ENCODE measurements at places on chromosomes 12 and 14.

DNA sequence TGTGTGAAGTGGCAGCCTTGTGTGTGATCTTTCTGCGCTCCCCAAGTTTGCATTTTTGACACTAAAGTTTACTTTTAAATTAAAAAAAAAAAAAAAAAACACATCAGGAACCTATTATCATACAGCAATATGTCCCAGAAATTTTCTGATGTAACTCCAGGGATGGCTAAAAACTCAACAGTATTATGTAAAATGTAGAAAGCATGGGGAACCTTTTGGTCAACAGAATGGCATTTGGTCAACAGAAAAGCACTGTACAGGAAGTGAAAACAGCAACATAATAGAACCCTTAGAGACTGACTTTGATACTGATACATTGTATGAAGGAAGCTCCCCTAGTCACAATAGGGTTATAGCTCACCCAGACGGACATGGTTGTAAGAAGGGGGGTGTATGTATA, 224.3 kb downstream of the ITPR2 start:
- DNase-seq: no peak

DNA sequence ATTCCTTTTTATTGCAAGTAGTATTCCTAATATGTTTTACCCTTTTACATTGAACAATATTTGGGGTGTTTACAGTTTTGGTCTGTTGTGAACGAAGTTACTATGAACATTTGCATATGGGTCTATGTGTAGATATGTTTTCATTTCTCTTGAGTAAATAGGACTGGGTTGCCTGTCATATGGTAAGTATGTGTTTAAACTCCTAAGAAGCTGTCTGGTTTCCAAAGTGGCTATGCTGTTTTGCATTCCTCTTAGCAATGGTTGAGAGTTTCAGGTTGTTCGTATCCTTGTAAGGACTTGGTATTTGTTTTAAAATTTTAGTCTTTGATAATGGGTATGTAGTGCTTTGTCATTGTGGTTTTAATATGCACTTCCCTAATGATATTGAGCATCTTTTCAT, 6.3 kb downstream of the METAP2 start:
- DNase-seq: no peak

DNA sequence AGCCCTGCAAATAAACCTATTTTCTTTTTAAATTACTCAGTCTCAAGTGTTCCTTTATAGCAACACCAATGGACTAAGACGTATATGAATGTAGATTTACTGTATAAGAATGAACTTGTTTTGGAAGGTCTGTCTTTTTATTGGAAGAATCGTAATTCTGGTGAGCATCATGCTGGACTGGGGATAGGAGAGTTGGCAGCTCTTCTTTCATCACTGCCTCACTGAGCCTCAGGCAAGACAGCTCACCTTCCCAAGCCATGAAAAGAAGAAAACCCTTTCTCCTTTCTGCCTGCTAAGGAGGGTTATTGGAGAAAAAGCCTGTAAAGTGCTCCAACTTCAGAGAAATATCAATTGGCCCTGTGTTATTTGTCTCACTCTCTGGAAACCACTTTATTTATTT, 9.1 kb upstream of the RNF34 start:
- no peak for DNase-seq

GRCh38 chr14:66507722-66508546, at the start of gene GPHN:
GPHN (plus strand) TSS chr14:66508147.
- peak; percentile 72 for DNase-seq

DNA sequence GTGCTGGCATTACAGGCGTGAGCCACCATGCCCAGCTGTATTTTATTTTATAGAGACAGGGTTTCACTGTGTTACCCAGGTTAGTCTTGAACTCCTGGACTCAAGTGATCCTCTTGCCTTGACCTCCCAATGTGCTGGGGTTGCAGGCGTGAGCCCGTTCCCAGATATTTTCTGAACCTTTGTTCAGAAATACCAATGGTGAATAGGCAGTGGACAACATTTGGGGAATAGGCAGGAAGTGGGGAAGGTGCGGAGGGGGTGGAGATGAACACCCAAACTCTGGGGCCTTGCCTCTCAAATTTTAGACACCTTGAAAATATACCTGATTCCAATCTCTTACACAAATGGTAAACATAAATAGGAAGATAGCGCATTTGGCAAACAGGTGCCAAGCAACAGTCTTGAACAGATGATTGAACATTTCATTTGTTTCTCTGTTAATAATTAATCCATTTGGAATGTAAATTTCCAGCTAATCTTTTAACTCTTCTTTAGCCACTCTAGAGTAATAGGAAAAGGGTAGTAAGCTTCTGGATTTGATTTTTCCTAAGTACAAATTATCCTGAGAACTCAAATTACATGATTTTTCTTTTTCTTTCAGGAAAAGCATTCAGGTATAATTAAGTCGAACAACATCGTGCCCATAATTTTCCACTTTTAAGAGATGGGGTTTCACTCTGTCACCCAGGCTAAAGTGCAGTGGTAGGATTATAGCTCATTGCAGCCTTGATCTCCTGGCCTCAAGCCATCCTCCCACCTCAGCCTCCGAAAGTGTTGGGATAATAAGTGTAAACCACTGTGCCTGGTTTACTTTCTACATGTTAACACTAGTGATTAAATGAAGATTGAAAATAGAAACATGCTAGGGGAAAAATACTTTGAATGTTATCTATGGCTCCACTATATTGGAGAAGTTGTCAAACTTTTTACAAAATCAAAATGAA, 22.9 kb upstream of the RNF34 start:
- DNase-seq: no peak
